ENCODE measurements at places on chromosomes 12 and 14.

DNA sequence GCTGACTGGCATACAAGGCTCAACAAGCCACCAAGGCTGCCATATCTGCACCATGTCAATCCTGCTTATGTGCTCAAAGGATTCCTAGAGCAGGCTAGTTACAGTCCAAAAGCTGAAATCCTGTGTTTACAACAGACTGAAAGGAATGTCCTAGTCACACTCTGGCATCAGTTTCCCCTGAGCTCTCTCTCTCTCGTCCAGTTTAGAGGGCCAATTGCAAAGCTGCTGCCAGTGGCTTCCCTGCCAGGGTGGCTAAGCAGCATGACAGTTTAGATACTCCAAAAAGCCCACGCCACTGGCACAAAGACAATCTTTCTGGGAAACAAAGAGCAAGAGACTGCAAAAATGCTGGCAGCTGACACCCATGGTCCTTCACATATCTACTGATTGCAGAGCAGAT, 392.1 kb downstream of the RPS29 start:
- no peak for DNase-seq

DNA sequence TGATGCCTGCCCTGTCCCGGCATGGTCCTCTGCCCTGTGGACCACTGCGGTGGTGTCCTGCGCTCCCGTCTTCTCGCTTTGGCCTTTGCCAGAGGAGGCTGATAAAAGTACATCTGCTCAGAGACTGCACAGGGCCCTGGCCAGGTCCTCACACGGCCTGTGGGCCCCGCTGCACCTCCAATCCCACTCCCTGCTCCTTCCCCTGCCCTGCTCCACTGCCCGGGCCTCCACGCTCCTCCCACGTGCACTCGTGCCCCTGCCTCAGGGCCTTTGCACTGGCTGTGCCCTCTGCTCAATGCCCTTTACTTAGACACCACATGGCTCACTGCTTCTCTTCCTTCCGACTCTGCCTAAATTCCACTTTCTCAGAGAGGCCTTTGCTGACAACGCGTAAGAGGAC, 49.3 kb upstream of the BEGAIN start:
- DNase-seq, result no peak

DNA sequence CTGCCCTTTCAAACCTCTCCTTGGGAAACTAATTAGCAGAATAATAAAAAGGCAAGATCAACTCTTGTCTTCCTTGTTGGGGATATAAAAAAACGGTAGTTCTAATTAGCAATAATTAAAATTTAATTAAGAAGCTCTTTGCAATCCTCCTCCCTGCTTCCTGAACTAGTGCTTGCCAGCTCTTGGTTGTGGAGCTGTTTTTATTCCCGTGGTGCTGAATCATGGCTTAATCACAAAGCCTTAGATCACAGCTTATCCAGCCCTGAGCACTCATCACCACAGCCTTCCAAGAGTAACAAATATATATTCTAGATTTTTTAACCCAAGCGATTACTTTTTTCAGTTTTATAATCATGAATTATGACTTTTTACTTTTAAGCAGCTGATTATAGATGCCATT, 63.2 kb upstream of the INSM2 start:
- DNase-seq, result no peak

- DNase-seq, result no peak
These were observed 58.0 kb downstream of the TMTC1 start for GRCh38 chr12:29725587-29726320.

- no peak for DNase-seq
These were observed 42.1 kb downstream of the KDM2B start for GRCh38 chr12:121538699-121539061.

DNA sequence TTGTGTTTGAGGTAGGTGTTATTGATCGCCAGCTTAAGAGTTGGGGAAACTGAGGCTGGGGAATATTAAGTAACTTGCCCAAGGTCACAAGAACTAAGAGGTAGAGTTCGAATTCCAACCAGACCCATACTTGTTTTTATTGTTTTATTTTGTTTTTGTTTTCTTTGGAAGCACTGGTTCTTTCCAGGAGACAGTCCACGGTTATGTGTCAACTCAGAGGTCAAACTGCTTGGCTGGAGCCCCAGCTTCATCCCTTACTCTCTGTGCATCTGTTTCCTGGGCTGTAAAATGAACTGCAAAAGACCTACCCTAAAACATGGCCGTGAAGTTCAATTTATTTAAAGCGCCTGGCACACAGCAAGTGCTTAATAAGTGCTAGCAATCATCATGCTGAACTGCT, 74.4 kb upstream of the MAP1LC3B2 start:
- DNase-seq, result no peak

- DNase-seq, result no peak
These were observed 797.3 kb downstream of the SLC16A7 start for GRCh38 chr12:60393093-60393492.

Measured in GM13977 (cell line).